ENCODE measurements at places on chromosomes 5 and 9.
A peak's percentile ranks its signal among the peaks of the same experiment; 100 is the strongest.

DNA sequence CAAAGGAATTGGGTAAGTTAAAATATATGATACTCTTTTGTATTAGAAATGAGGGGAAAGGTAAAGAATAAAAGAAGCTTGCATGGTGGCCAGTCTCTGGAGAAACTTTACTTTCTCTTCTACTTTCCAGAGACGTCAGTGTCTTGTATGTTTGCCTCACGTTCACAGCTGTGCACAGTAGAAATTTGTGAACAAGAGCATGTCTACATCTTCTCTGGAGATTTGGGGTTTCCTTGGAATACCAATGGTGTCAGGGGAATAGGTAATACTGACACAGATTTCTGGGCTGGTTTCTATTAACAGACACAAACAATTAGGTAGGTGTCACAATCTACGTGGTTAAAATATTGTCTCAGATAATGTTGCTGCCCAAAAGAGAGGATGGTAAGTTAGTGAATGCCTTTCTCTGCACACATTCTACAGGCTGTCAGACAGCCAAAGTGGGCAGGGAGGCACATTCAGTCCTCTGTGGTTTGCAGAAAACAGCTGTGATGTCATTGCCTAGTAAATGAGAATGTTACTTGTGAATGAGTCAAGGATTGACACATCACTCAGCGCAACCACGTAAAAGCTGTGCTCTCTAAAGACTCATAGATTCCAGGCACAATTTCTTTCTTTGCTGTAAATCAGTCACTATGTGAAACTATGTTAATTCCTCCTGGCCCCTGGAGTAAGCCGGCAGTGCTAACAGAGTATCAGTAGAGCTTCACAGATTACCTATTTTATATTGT is 397.1 kb downstream of the MAN2A1 start:
- DNase-seq: peak; percentile 29

DNA sequence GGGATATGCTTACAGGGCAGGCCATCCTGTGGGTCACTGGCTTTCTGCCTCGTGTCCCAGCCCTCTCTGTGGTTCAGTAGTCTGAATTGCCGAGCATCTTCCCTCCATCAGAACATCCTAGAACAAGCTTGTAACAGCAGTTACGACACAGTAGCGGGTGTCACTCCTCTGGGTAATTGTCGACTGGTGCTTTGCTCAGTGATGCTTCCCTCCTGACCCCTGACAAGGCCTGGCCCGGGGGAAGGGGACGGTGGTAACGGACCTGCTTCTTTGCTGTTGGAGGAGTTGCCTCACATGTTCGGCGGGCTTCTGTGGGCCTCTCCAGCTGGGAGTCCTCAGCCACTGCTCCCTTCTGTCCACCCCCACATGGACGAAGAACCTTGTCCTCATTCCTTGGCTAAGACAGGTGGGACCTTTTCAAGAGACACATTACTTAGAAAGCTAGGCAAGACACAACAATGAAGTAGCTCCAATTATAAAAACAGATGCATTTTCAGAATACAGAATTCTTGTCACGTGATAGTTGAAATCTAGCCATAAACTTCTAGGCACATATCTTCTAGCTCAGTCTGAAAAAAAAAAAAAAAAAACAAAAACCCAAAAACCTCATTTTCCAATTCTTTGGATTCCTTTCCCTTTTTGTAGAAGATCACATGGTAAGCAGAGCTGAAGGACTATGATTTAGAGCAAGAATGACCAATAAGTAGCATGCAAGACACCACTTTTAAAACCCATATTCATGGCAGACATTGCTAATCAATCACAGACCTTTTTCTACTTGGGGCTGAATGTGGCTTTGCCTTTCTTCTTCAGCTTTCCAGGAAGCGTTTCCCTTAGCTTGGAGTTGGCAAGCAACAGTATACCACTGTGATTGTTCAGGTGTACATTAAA is 25.0 kb downstream of the HMCN2 start:
- DNase-seq: no peak

DNA sequence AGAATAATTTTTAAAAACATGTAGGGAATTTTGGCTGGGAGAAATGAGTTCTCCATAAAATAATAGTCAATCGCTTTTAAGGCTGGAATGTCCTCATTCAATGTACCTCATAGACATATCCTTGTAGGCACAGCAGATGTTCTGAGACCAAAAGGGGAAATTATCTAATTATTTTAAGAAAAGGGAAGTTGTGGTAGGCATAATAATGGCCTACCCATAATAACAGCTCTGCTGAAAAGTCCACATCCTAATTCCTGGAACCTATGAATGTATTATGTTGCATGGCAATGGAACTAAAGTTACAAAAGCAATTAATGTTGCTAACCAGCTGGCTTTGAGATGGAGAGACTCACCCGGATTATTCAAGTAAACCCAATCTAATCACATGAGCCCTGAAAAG is 216.1 kb downstream of the TRIM36 start:
- no peak for DNase-seq

GRCh38 chr5:16884595-16884994 is 51.5 kb downstream of the MYO10 start:
- no peak for DNase-seq

DNA sequence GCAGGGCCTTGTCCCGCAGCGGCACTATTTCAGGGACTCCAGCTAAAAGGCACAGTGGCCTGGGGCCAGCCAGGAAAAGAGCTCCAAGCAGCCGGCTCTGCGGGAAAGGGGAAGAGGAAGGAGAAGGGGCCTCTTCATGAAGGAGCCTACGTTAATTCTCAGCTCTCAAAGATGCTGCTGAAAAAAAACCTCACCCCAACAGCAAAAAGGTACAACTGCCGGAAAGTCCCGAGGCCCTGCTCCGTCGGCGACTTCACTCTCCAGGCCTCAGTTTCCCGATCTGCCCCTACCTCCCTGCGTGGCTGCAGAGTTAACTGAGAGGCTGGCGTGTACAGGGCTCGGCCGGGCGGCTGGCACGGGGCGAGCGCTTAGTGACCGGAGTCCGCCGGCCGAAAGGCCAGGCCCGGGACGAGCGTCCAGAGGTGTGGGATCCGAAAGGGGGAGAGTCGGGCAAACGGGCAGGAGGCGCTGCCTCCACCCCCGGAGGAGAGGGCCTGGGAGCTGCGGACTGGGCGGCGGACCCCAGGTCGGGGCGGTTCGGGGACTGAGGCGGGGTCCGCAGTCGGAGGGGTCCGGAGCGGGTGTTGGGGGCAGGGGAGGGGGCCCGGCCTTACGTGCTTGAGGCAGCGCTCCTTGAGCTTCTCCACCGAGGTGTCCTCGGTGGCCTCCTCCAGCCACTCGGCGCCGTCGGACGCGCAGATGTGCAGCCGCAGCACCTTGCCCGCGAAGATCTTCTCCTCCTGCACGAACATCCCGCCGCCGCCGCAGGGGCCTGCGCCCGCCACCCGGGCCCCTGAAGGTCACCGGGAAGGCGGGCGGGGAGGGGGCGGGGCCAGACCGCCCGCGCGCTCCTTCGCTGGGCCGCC is 529 bp downstream of the UBAC1 start:
- DNase-seq: no peak

Data from IMR-90 (cell line).